ENCODE measurements at places on chromosomes 5 and 9. TPM values are rescaled to one million over a fixed set of nuclear protein-coding genes. Genes with fewer than 3 reads are reported as not detected.

Gene HAUS6
- 5.4 TPM for total RNA-seq

Gene PKN3
- total RNA-seq, result 4.9 TPM

Gene EGR1
- 139 TPM for total RNA-seq

Gene CTSL
- 60.2 TPM for total RNA-seq

Gene PCDHGB3
- 4.2 TPM for total RNA-seq

Gene MORN5
- not detected for total RNA-seq

GRCh38 chr5:77294185-77294584 lies 83.7 kb downstream of the PDE8B start:
- no peaks in the 10 kb centered on the region for H3K27me3 ChIP-seq
- no peaks in the 10 kb centered on the region for H3K36me3 ChIP-seq

DNA sequence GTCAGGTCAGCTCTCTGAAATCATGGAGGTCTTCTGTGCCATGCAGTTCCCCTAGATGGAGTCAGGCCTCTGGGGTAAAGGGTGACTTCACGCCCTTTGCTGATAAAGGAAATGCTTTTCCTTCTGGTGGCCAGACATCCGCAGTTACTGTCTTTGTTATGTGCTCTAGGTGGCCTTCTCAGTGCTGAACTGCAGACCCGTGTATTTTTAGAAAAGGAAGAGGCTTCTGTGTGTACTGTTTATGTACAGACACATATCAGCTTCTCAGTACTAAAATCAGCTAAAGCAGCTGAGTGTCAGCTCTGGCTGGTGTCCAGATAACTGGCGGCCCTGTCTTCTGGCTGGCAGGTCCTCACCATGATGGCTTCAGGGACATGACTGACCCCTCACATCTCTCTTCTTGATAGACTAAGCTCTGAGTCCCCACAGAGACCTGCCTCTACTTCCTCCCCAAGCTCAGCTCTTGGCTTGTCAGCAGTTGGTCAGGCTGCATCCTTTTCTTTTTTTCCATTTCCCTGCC lies 75.3 kb downstream of the ARHGAP26 start:
- no peak overlapping the region for H3K4me3 ChIP-seq
- H3K27ac ChIP-seq, result peak overlapping the region; percentile 25
- no peak for DNase-seq
- peaks cover 15% of the 10 kb centered on the region for H3K4me1 ChIP-seq
- H3K27me3 ChIP-seq, result no peaks in the 10 kb centered on the region
- H3K36me3 ChIP-seq, result no peaks in the 10 kb centered on the region

DNA sequence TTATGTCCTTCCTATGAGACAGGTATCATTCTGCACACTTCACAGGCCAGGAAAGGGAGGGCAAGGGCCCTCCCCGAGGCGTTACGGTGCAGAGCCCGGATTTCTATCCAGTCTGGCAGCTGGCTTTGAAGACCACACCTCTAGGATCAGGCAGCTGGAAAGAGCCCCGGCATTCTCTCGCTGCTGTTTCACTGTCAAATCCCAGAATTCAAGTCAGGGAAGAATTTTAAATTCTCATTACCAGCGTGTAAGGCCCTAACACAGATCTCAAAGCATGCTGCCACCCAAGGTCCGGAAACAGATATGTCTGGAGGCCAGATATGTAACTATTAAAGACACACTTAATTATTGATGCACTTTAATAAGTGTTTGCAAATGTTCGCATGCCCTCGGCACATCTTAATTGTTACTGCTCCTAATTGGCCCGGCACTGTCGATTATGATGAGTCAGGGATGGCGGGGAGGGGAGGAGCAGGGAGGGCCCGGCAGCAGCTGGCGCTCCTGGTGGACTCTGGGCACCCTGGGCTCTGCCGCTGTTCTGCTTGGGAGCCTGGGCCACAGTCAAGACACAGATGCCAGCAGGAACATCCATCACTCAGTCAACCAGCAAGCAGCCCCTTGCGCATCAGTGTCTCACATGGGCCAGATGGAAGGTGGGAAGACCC lies 76.3 kb upstream of the BARHL1 start:
- DNase-seq, result no peak
- no peaks in the 10 kb centered on the region for H3K36me3 ChIP-seq
- H3K27me3 ChIP-seq, result no peaks in the 10 kb centered on the region
- H3K4me1 ChIP-seq, result no peaks in the 10 kb centered on the region
- no peak overlapping the region for H3K4me3 ChIP-seq

DNA sequence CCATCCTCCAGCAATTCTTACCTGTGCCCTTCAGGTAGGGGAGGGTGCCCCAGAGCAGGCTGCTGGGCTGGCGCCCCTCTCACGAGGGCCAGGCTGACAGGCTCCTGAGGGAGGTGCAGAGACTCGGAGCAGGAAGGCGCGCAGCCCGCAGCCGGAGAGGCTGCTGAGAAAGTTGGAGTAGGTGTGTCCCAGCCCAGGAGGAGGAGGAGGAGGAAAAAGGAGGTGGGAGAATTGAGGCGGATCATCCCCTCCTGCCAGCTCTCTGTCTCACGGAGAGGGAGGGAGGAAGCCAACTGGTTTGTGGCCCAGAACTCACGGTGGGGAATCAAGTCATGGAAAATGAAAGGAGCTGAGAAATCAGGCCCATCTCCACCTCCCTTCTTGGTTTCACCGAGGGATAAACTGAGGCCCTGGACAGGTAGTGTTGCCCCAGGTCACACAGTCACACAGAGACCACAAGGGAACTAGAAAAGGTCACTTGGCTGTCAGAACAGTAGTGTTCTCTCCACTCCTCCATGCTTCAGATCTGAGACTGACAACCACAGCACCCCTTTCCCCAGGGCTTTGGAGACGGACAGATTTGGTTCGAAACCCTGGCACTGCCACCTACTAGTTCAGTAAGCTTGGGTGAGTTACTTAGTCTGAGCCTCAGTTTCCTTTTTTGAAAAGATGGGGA lies at the start of gene FAT2:
Gene FAT2, minus strand, starts transcription at position 188 of the 676 bp plus-strand sequence. CDS start 22,400 bp downstream, outside the sequence.
- DNase-seq, result no peak
- H3K4me1 ChIP-seq, result peaks cover 8% of the 10 kb centered on the region
- no peak within 1 kb of the TSS for H3K27ac ChIP-seq
- no peaks in the 10 kb centered on the region for H3K36me3 ChIP-seq
- no peak within 1 kb of the TSS for H3K4me3 ChIP-seq

GRCh38 chr5:157603333-157604190 lies 28.0 kb upstream of the ADAM19 start:
- H3K4me1 ChIP-seq, result no peaks in the 10 kb centered on the region
- DNase-seq, result no peak
- no peak overlapping the region for H3K27ac ChIP-seq
- no peaks in the 10 kb centered on the region for H3K36me3 ChIP-seq

- no peak overlapping the region for H3K27ac ChIP-seq
- DNase-seq, result no peak
Measured at GRCh38 chr9:105039175-105039799, 111.3 kb upstream of the ABCA1 start.

DNA sequence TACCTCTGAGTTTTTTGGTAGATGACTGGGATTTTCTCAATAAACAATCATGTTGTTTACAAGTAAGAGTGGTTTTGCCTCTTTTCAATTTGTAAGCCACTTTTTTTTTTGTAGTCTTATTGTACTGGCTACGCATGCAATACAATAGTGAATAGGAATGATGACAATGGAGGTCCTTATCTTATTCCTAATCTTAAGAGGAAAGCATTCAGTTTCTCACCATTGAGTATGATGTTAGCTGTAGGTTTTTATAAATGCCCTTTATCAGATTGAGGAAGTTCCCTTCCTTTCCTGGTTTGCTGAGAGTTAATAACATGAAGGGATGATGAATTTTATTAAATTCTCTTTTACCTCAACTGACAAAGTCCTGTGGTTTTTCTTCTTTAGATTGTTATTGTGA lies 155.2 kb downstream of the ADAMTSL1 start:
- H3K27ac ChIP-seq, result no peak overlapping the region
- no peaks in the 10 kb centered on the region for H3K27me3 ChIP-seq
- no peak for DNase-seq
- H3K4me1 ChIP-seq, result no peaks in the 10 kb centered on the region
- no peak overlapping the region for H3K4me3 ChIP-seq
- no peaks in the 10 kb centered on the region for H3K36me3 ChIP-seq

GRCh38 chr5:33745101-33745770 lies 146.6 kb downstream of the ADAMTS12 start:
- H3K36me3 ChIP-seq, result no peaks in the 10 kb centered on the region
- no peaks in the 10 kb centered on the region for H3K4me1 ChIP-seq
- no peak overlapping the region for H3K4me3 ChIP-seq

DNA sequence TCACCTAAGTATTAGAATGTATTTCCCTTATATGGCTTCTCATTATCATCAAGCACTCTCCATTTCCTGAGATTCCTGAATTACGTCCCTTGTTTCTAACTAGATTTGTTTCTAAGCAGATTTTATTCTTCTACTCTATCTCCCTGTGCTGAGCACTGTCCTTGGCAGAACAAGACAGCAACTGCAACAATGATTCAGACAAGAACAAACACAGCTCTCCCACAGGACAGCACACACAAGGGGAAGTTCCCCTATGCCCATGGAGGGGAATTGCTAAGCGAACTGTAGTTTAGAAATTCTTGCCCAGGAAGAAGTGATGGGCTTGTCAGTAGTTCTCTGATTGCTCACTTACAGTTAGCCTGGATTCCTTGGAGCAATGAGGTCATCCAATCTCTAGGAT lies 759.9 kb downstream of the DTWD2 start:
- no peak overlapping the region for H3K27ac ChIP-seq
- no peaks in the 10 kb centered on the region for H3K4me1 ChIP-seq
- DNase-seq, result no peak
- no peaks in the 10 kb centered on the region for H3K36me3 ChIP-seq
- no peaks in the 10 kb centered on the region for H3K27me3 ChIP-seq

GRCh38 chr9:35903049-35903448 lies 3.0 kb upstream of the HRCT1 start:
- no peaks in the 10 kb centered on the region for H3K36me3 ChIP-seq
- no peak overlapping the region for H3K27ac ChIP-seq
- peaks cover 37% of the 10 kb centered on the region for H3K4me1 ChIP-seq
- DNase-seq, result no peak
- no peak overlapping the region for H3K4me3 ChIP-seq

- no peaks in the 10 kb centered on the region for H3K4me1 ChIP-seq
- H3K4me3 ChIP-seq, result no peak overlapping the region
- H3K27me3 ChIP-seq, result no peaks in the 10 kb centered on the region
- no peak for DNase-seq
Measured at GRCh38 chr9:109919736-109920408, 139.9 kb downstream of the PALM2AKAP2 start.

DNA sequence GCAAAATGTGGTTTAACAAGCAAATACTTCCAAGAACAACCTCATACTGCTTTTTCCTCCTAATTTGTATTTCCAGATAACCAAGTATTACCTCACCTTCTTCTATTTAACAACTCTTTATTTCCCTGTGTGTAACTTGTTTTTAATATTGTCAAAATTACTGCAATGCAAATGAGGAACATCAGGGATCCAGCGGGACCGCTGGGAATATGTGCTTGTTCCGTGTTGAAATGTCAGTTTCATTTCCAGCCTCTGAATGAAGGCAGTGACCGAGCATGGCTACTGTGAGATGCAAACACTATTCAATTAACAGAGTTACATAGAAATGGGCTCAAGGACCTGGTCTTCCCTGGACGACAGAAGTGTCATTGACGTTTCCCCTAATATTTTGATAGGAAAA lies 110.8 kb upstream of the CTSL start:
- no peak for DNase-seq
- H3K27me3 ChIP-seq, result no peaks in the 10 kb centered on the region
- no peak overlapping the region for H3K27ac ChIP-seq
- peaks cover 29% of the 10 kb centered on the region for H3K4me1 ChIP-seq

- H3K36me3 ChIP-seq, result no peaks in the 10 kb centered on the region
- DNase-seq, result no peak
- no peak overlapping the region for H3K27ac ChIP-seq
- no peaks in the 10 kb centered on the region for H3K27me3 ChIP-seq
- no peaks in the 10 kb centered on the region for H3K4me1 ChIP-seq
Measured at GRCh38 chr9:107972346-107972745, 482.8 kb upstream of the KLF4 start.

DNA sequence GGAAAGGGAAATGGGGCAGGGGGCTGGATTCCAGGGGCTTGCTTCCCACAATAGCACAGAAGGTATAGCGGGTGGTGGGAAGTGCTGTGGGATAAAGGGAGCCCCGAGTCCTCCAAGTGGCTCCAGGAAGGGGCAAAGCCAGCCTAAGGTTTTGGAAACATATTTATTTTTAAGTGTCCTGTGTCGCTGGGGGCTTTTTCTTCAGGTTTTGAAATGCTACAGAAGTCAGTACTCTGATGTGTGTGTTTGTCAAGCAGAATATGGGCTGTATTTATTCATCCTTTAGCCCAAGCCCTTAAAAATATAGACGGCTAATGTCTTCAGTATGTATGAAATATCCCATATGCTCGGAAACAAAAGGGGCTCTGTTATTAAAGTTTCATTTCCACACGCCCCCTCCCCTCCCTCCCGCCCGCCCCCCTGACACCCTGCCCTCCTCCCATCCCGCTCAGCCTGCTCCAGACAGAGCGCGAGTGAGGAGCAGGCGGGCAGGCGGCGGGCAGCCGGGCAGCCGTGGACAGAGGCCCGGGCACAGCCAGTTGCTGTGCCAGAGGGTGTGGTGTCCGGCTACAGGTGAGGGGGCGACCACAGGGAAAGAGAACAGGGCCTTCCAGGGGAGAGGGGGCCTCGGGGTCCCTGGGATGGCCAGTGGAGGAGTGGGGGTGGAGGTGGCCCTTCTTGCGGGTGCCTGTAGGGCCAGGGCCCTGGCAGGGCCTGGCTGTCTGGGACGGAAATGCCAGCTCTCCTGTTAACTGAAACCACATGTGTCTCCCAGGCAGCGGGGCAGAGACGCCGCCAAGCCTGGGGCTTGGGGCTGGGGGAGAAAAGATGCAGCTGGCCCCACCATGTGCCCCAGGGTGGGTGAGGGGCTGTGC lies 39.6 kb upstream of the SYNPO start:
- H3K36me3 ChIP-seq, result no peaks in the 10 kb centered on the region
- no peaks in the 10 kb centered on the region for H3K27me3 ChIP-seq
- H3K27ac ChIP-seq, result no peak overlapping the region
- no peak overlapping the region for H3K4me3 ChIP-seq

GRCh38 chr5:171839112-171839511 lies 53.5 kb downstream of the SMIM23 start:
- no peak for DNase-seq
- no peak overlapping the region for H3K4me3 ChIP-seq
- H3K27ac ChIP-seq, result no peak overlapping the region
- no peaks in the 10 kb centered on the region for H3K27me3 ChIP-seq
- no peaks in the 10 kb centered on the region for H3K4me1 ChIP-seq
- no peaks in the 10 kb centered on the region for H3K36me3 ChIP-seq

DNA sequence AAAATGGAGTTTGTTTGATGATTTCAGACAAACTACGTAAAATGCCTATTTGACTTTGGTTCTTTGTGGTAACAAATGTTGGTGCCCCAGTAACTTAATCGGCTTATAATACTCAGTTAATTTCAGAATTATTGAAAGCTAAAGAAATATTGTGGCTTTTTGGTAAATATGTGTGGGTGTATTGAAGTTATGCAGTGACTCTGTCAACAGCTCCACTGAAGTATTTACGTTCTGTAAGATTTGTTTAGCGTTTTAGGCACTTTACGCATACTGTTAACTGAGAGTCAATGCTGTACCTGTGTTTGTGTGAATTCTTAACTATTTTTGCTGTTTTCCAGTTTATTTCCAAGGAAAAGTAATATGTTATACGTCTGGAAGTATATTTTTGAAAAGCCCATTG lies 2.2 kb downstream of the RAD23B start:
- no peak for DNase-seq
- H3K4me3 ChIP-seq, result peak overlapping the region; percentile 1
- H3K4me1 ChIP-seq, result peaks cover 58% of the 10 kb centered on the region

GRCh38 chr9:69933445-69933844 lies 110.2 kb upstream of the MAMDC2 start:
- H3K4me3 ChIP-seq, result no peak overlapping the region
- no peaks in the 10 kb centered on the region for H3K36me3 ChIP-seq
- peaks cover 3% of the 10 kb centered on the region for H3K27me3 ChIP-seq
- H3K4me1 ChIP-seq, result no peaks in the 10 kb centered on the region

- no peaks in the 10 kb centered on the region for H3K36me3 ChIP-seq
- H3K4me3 ChIP-seq, result no peak overlapping the region
- H3K27ac ChIP-seq, result no peak overlapping the region
- DNase-seq, result no peak
- peaks cover 17% of the 10 kb centered on the region for H3K4me1 ChIP-seq
Measured at GRCh38 chr5:83718936-83719495, 1.6 kb downstream of the HAPLN1 start.

Data from body of pancreas (tissue), 4 donors.